Gastrocnemius medialis (tissue), 4 donors: ENCODE measurements at places on chromosomes 7 and 10. TPM values are rescaled to one million over a fixed set of nuclear protein-coding genes. Genes with fewer than 3 reads are reported as not detected.
A peak's percentile ranks its signal among the peaks of the same experiment; 100 is the strongest.

GRCh38 chr7:70733090-70733489, 398.9 kb upstream of the GALNT17 start:
- no peak overlapping the region for H3K27ac ChIP-seq
- no peak overlapping the region for H3K4me3 ChIP-seq
- H3K4me1 ChIP-seq, result peaks cover 29% of the 10 kb centered on the region

DNA sequence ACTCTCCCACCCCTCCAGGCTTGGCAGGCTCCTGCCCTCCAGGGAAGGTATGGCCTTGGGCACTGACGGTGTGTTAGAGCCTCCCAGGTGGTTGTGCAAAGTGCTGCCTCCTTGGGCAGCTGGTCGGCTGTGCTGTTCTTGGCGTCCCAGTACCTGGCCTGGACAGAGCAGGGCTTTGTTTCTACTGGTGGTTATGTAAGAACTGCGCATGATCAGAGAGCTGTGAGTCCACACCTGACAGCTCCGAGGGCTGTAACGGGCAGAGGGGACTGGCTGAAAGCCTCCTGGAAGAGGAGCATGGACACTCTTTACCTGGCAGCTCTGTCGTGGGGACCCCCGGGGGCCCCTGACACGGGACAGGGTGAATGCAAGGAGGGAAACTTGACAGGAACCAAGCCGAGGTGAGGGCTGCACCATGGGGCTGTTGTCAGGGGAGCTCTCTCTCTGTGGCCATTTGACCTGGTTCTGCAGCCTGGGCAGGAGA, 3.1 kb upstream of the SFRP5 start:
- H3K27ac ChIP-seq, result no peak overlapping the region
- peaks cover 5% of the 10 kb centered on the region for H3K4me1 ChIP-seq
- no peaks in the 10 kb centered on the region for H3K36me3 ChIP-seq
- peaks cover 22% of the 10 kb centered on the region for H3K27me3 ChIP-seq
- H3K4me3 ChIP-seq, result no peak overlapping the region

DNA sequence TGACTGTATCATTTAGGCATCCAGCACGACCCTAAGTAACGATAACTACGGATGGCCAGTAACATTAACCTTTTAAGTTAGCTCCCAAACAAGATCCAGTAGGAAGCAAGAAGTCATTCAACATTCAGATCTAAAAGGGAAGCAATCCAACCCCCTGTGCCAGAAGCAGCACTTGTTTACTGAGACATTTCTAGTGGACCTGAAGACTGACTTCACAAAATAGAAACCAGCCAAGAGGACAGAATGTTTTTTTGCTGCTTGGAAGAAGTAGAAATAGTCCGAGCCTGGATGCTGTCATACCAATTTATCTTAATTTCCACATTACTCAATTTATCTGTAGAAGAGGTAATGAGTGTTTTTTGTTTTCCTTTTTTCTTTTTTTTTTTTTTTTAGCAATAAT, 88.0 kb upstream of the CTTNBP2 start:
- H3K4me3 ChIP-seq, result no peak overlapping the region
- H3K27me3 ChIP-seq, result no peaks in the 10 kb centered on the region
- H3K4me1 ChIP-seq, result no peaks in the 10 kb centered on the region
- no peaks in the 10 kb centered on the region for H3K36me3 ChIP-seq
- H3K27ac ChIP-seq, result peak overlapping the region; percentile 36

DNA sequence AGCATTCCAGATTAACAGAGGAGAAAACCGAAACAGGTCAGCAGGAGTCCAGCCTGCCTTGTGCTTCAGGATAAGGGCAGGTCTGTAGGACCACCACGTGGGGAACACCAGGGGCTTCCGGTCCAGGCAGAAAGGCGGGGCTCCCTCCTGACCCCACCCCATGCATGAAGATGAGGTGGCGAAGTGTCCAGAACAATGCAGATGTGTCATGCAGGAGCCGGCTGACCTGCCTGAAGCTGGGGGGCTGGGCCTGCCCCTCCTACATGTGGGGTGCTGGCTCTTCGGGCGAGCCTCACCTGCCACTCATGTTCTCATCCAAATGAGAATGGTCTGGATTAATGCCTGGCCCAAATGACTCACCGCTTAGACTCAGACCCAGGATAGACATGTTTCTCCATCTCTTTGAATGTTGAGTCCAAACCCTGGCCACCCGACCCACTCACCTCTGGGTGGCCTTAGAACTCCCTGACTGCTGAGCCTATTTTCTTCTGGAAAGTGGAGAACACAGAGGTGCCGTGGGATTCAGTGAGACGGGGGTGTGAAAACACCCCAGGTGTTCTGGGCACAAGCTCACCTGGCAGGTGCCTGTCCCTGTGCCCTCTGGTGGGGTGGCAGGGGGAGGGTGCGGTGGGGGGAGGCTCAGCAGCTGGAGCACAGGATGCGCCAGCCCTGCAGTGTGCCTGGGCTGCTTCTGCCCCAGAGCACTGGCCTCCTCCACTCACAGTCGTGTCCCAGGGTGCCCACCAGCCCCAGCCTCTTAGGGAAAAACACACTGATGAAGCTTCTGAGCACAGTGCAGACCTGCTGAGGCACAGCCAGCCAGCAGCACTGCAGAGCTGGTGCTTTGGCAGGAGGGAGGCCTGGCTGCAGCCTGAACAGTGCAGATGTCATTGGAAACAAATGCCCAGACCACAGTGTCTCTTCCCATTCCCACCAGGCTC, 55.2 kb upstream of the GDF10 start:
- H3K4me1 ChIP-seq, result no peaks in the 10 kb centered on the region
- H3K27ac ChIP-seq, result no peak overlapping the region
- no peaks in the 10 kb centered on the region for H3K36me3 ChIP-seq
- no peaks in the 10 kb centered on the region for H3K27me3 ChIP-seq

GRCh38 chr7:69603351-69603750, 5.1 kb downstream of the AUTS2 start:
- no peak overlapping the region for H3K27ac ChIP-seq
- DNase-seq, result no peak
- no peaks in the 10 kb centered on the region for H3K27me3 ChIP-seq
- peaks cover 19% of the 10 kb centered on the region for H3K4me1 ChIP-seq
- no peaks in the 10 kb centered on the region for H3K36me3 ChIP-seq

- H3K4me1 ChIP-seq, result peaks cover 13% of the 10 kb centered on the region
- H3K4me3 ChIP-seq, result no peak overlapping the region
- H3K27ac ChIP-seq, result no peak overlapping the region
- DNase-seq, result no peak
- no peaks in the 10 kb centered on the region for H3K36me3 ChIP-seq
Measured at GRCh38 chr7:16034353-16034752, 347.9 kb upstream of the MEOX2 start.

DNA sequence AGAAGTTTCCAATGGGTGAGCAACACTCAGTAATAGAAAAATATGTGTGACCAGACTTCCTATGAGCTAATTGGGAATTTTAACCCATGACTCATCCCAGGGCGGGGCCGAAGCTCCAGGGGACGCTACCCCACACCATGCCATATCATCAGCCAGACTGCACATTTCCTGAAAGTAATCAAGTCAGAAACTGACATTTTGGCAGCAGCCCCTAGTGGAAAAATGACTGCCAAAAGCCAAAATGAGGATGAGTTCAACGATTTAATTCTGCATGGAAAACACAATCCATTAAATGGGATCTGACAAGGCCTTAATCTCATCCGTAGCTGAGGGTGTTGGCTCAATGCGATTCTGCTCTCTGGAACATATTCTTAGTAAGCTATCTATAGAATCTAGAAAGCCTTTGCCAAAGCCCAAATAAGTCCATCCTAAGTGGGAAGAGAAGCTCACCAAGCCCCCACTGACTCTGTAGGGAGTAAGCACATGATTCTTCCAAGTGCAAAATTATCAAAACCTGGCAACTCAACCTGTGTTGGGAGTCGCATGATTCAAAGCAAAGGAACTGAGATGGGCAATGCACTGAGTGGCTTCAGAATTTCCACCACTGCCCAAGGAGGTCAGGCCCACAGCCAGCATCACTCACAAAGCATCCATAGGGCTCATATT, 93.1 kb upstream of the PDE1C start:
- H3K27me3 ChIP-seq, result no peaks in the 10 kb centered on the region
- H3K27ac ChIP-seq, result no peak overlapping the region
- H3K4me3 ChIP-seq, result no peak overlapping the region
- DNase-seq, result peak; percentile 12
- peaks cover 10% of the 10 kb centered on the region for H3K4me1 ChIP-seq

- no peak for DNase-seq
- no peak overlapping the region for H3K4me3 ChIP-seq
- H3K4me1 ChIP-seq, result no peaks in the 10 kb centered on the region
Measured at GRCh38 chr10:115963848-115964247, 309.2 kb downstream of the GFRA1 start.

- no peak overlapping the region for H3K4me3 ChIP-seq
- H3K4me1 ChIP-seq, result no peaks in the 10 kb centered on the region
- no peak overlapping the region for H3K27ac ChIP-seq
- no peaks in the 10 kb centered on the region for H3K27me3 ChIP-seq
- H3K36me3 ChIP-seq, result no peaks in the 10 kb centered on the region
- DNase-seq, result no peak
Measured at GRCh38 chr7:149330914-149331567, 69.0 kb downstream of the ZNF783 start.

DNA sequence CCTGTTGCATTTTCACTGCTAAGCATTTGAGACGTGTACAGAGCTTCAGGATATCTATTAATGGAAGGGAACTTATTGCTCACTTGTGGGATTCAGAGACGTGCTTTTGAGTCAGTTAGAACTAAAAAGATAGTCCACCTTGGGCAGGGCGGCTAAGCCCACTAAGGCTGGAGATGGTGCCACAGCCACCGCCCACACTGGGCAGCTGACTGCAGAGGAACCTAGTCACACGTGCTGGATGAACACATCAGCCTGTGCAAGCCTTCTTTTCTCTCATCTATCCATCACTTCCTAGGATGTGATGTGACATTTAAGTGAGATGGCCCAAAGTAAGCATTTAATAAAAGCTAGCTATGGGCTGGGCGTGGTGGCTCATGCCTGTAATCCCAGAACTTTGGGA, 78.0 kb downstream of the PTPRE start:
- no peak overlapping the region for H3K27ac ChIP-seq
- no peak for DNase-seq
- H3K27me3 ChIP-seq, result no peaks in the 10 kb centered on the region
- H3K4me3 ChIP-seq, result no peak overlapping the region
- peaks cover 5% of the 10 kb centered on the region for H3K4me1 ChIP-seq
- no peaks in the 10 kb centered on the region for H3K36me3 ChIP-seq

DNA sequence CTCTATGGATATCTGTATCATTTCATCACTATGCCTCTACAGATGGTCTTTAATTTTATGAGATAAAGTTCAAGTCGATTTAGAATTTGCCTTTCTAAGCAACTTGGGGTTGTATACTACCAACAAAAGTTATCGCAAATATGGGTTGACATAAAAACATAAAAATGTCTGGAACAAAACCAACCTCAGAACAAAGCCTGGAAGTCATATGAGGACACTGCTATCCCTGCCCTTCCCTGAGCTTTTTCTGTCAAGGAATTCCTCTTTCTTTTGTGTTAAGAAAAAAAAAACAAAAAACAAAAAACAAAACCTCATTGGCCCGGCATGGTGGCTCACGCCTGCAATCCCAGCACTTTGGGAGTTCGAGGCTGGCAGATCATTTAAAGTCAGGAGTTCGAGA, 319.3 kb downstream of the CAMK1D start:
- no peaks in the 10 kb centered on the region for H3K27me3 ChIP-seq
- no peak overlapping the region for H3K27ac ChIP-seq
- H3K36me3 ChIP-seq, result no peaks in the 10 kb centered on the region
- no peak for DNase-seq
- H3K4me1 ChIP-seq, result no peaks in the 10 kb centered on the region
- no peak overlapping the region for H3K4me3 ChIP-seq

- H3K27me3 ChIP-seq, result no peaks in the 10 kb centered on the region
- H3K4me3 ChIP-seq, result no peak overlapping the region
- H3K4me1 ChIP-seq, result no peaks in the 10 kb centered on the region
- no peak for DNase-seq
- no peaks in the 10 kb centered on the region for H3K36me3 ChIP-seq
- H3K27ac ChIP-seq, result peak overlapping the region; percentile 43
Measured at GRCh38 chr7:4437916-4438315, 244.2 kb upstream of the FOXK1 start.

- H3K4me3 ChIP-seq, result no peak overlapping the region
- H3K36me3 ChIP-seq, result no peaks in the 10 kb centered on the region
- H3K4me1 ChIP-seq, result no peaks in the 10 kb centered on the region
Measured at GRCh38 chr10:115129752-115130151, 36.6 kb downstream of the ATRNL1 start.

DNA sequence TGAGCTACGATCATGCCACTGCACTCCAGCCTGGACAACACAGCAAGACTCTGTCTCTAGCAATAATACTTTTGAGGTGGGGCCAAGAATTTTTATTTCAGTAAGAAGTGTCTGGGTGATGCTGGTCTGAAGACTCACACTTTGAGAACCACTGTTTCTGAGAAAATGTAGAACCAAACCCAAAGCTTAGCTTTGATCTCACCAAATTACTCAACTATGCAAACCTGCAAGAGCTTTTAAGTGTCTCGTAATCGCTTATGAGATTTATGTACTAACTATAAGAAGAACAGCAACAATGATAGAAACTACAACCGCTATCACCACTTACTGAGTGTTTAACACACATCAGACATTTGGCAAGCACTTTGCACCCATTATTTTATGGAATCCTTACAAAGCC, 29.5 kb downstream of the APBB1IP start:
- DNase-seq, result no peak
- no peaks in the 10 kb centered on the region for H3K27me3 ChIP-seq
- no peak overlapping the region for H3K4me3 ChIP-seq

GRCh38 chr7:134660242-134660785, 13.7 kb downstream of the BPGM start:
- peaks cover 14% of the 10 kb centered on the region for H3K36me3 ChIP-seq
- no peak for DNase-seq
- H3K4me1 ChIP-seq, result no peaks in the 10 kb centered on the region
- H3K4me3 ChIP-seq, result no peak overlapping the region

- DNase-seq, result no peak
- H3K27ac ChIP-seq, result no peak overlapping the region
- no peaks in the 10 kb centered on the region for H3K4me1 ChIP-seq
- H3K36me3 ChIP-seq, result no peaks in the 10 kb centered on the region
Measured at GRCh38 chr10:131641231-131641630, 259.6 kb upstream of the PPP2R2D start.

DNA sequence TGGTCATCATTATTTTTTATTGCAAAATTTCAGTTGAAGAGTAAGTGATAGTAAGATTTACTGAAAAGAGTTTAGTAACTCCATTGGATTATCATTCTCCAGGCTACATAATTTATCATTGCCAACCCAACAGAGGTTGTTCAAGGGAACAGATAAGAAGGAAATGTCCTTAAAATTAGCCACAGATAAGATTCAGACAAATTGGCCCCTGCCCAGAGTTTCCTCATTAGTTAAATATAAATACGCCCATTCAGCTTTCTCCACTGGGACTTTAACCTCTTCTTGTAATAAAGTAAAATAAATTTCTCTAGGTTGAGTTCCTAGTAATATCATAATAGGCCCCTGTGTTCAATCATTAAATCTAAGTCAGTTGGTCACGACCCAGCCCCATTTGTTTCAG, 27.7 kb upstream of the PHYHIPL start:
- H3K27me3 ChIP-seq, result no peaks in the 10 kb centered on the region
- no peaks in the 10 kb centered on the region for H3K36me3 ChIP-seq
- no peak overlapping the region for H3K4me3 ChIP-seq
- DNase-seq, result no peak

The NRP1 gene
- 20.4 TPM for total RNA-seq

The AKR1C4 gene
- total RNA-seq, result 0.35 TPM

The CCDC172 gene
- not detected for total RNA-seq

The MYH16 gene
- not detected for total RNA-seq

The CDK14 gene
- total RNA-seq, result 6.5 TPM

The ANKRD61 gene
- total RNA-seq, result 0.39 TPM

The ANKRD30A gene
- total RNA-seq, result not detected

The NRCAM gene
- total RNA-seq, result not detected

The ANKIB1 gene
- 12.6 TPM for total RNA-seq

The GRM3 gene
- not detected for total RNA-seq
